T-helper 2 cell treated with Interferon-gamma antibody and Interleukin-4, amounts not matched to agents 5 μg/mL and 100 μg/mL, for 36 hours (primary cell): ENCODE measurements at places on chromosomes 6 and 20.

GRCh38 chr20:62830821-62831220, 14.0 kb downstream of the COL9A3 start:
- DNase-seq, result no peak

- DNase-seq, result no peak
Measured at GRCh38 chr20:10654250-10654610, 19.6 kb downstream of the JAG1 start.

- no peak for DNase-seq
Measured at GRCh38 chr6:43122146-43122545, 46.0 kb downstream of the PTK7 start.

DNA sequence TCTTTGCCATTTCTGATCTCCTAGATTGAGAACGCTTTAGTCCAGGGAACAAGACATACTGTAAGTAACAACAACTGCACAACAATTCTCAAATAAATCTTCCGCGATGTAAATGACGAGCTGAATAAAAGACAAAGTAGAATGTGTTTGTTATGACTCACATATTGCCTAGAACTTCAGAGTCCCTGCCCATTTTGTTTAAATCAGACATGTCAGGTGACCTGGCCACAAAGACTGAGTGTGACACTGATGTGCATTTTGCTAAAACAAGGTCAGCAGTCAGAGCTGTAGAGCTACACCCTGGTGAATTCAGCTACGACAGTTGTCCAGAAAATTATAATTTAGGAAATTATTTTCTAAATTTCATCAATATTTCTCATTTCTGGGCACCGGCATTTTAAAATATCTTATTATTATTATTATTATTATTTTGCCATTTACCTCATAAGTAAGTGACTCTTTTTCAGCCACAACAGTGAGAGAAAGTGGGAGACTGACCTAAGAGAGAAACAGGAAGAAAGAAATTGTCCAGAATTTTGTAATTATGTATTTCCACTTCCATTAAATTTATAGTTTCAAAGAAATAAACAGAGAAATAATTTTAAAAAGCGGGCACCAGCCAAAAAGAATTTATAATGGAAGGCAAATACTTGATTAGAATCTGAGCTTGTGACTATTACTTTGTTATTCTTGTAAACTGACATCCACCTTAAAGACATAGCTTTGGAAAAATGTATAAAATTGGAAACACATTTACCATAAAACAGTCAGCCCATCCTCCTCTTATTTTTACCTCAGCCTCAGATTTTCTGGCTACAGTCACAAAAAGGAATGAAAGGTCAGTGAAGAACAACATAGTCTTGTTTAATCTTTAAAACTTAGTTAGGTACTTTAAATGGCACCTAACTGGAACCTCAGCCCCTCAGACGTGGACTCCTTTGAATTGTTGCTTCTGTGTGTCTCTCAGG, 157.0 kb upstream of the CITED2 start:
- no peak for DNase-seq

GRCh38 chr6:34213772-34214171, 22.9 kb upstream of the HMGA1 start:
- no peak for DNase-seq

GRCh38 chr20:49924247-49924646, 8.9 kb upstream of the SPATA2 start:
- no peak for DNase-seq

DNA sequence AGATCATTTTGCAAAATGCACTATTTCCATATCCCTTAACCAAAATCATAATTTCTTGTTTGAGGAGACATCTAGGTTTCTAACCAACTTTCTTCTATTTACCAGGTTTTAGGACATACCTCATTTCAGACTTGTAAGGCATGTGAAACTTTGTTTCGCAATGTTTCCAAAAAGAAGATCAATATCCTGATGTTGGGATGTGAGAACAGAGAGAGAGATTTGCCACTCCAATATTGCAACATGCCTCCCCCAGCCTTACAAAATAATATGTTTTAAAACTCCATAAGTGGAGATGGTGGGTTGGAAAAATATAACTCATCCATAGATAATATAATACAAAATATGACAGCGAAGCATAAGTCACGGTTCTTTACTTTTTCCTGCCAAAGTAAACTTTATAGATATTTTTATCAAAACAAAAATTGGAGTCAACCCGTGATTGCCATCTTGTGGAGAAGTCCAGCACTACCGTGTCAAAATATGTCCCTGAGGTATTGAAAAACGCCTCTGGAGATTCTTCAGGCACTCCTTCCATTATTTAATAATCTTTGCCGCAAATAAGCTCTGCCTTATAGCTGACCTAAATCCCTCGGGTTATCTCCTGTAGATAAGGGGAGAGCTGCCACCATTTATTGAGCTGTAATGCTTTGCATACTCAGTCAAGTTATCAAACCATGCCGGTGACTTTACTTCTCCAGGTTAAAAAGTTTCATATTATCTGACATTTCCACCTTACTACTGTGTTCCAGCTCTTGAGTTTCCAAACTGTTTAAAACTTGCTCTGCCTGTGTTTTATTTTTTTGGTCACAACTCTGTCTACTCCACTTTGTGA, 534.2 kb downstream of the HACE1 start:
- no peak for DNase-seq

DNA sequence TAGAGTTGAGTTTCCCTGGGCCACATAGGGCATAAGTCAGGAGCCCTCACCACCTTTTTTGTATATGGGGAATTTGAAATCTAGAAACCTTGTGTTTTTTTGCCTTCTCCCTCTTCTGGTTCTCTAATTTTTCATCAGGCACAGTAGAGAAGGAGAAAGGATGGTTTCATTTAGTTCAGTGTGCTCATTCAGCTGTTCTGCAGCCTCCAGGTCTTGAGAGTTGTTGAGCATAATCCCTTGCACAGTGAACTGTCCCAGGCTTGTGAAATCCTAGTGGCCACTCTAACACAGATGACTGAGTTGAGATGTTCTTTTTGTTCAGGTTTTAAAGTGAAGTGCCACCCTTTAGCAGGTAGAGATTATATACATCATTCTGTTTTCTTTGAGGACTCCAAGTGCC, 183.5 kb downstream of the CDKAL1 start:
- DNase-seq, result no peak

- DNase-seq, result no peak
Measured at GRCh38 chr6:170200458-170200891, 90.4 kb downstream of the DLL1 start.

DNA sequence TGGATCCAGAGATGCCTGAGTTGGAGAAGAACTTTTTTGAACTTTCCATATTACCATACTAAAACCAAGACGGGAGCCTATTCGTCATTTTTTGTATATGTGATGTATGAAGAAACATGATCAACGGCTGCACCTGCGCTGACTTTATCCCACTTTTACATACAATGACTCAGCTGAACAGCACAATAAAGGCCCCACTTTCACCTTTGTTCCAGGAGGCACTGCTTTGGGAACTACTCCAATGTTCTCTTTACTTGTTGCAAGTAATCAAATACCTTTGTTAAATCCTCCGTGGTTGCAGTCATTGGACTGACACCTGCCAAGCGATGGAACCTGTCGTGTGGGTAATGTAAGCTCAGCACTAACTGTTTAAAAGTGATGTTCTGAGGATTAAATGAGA, 17.3 kb upstream of the BTN3A2 start:
- DNase-seq, result no peak

DNA sequence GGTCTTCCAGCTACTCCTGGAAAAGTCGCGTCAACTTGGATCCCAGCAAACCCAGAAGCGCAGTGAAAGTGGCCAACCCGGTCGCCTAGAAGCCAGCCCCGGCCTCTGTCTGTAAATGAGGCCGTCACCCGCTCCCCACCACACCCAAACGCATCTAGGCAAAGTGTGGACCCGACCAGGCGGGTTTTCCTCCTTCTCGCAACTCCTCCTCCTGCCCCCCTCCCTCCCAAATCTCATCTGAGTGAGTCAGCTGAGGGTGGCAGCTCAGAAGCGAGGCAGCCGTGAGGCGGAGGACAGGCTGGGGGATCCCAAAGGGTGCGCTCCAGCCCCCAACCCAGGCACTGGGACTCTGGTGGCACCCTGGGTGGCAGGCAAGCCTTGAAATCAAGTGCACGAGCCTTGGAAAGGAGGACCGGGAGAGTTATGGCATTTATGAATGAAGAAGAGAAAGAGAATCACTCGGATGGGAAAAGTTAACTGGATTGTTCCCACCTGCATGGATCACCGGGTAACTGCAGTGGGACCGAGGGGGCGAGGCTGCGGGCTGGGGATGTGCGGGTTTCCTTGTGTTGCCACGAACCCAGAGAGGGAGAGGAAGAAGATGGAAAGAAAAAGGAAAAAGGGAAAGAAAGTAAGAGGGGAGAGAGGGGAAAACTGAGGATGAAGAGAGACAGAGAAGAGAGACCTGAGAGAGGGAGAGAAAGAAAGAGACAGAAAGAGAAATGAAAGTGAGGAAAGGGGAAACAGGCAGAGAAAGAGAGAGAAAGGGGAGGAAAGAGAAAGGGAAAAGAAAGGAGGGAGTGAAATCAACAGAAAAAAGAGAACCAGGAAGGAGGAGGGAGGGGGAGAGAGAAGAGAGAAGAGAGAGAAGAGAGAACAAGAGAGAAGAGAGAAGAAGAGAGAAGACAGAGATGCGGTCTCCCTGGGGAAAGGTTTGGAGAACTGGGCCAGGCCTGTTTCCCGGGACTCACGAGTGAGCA, at the start of gene APCDD1L:
TSS of gene APCDD1L (minus strand) at position 167 of the 980 bp plus-strand sequence. CDS start 692 bp downstream, outside the sequence.
- DNase-seq, result no peak
